ENCODE measurements at places on chromosomes 1 and 21.

DNA sequence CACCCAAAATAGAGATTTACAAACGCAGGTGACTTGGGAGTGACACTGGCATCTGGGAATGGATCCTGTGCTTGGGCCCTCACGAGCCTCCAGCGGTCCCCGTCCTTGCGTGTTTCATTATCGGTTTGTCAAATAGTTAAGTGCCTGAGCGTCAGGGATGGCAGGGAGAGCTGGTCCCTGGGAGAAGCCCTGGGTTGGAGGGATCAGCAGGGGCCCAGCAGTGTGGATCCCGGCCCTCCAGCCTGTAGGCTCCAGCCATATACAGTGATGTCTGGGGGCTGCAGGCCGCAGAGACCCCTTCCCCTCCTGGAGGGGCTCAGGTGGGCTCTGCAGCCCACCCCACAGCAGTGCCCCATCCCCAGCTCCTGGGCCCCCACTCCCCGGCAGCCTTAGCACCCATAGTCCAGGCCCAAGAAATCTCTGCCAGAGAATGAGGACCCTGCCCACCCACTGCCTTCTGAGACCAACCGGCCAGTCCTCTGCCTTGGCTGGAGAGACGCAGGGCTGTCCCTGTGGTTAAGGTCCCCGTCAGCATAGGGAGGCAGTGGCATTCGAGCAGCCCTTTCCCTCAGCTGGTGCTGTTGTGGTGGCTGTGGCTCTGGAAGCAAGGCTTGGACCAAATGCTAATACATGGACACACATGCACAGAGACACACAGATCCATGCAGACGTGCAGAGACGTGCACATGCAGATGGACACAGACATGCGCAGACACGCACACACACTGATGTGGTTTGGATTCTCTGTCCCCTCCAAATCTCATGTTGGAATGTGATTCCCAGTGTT is 2.4 kb upstream of the SLC19A1 start:
- no peak for DNase-seq

DNA sequence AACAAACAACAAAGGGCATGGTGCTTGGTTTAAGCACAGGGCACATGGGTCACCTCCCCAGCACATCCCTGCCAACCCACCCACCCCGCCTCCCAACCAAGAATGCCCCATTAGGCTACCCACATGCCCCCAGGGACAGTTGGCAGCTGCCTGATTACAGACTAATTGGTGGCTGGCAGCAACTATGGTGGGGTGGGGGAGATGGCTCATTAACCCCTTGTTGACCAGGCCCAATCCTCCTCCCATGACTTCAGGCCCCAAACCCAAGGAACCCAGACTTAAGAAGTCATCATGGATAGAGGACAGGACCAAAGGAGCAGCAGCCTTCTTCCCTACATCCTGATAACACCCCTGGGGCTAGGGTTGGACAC is 1.3 kb downstream of the RIMS3 start:
- no peak for DNase-seq

GRCh38 chr1:168470901-168471431 is 72.8 kb downstream of the XCL2 start:
- no peak for DNase-seq

DNA sequence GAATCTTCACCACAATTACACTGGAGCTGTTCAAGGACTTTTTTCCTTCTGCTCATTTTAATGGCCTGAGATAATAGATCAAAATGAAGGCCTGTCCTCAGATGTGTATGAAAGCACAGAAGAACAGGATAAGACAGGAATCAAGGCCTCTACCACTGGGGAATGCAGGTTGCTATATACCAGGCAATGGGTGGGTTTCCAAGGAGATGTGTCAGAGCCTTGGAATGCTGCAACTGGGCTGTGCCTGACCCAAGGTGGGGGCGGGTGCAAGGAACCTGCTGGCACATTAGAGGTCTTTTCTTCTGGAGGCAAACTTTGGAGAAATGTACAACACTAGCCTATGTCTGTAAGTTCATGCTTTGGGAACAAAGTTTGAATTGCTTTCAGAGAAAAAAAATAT is 21.7 kb upstream of the LAMC2 start:
- DNase-seq: no peak

DNA sequence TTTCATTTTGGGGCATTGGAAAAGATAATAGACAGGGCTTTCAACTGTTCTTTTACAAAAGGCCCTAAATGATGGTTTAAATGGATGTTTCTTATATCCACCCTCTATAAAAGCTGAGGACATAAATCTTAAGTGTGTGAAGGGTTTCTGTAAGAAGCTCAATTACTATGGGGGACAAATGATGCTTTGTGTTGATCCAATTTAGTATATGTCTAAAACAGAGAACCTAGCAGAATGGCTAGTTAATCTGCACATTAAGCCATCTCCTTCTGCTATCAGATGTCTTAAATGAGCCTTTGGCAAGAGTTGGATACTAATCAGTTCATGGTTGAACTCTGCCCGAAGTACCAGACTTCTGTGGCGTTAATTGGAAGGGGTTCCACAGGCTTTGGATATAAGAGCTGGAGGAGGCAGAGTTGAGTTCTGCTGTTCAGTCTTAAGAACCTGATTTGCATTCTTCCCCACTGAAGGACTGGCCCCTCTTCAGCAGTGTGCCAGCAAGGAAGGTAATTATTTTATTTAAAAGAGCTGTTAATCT is 43.1 kb downstream of the PTGFRN start:
- no peak for DNase-seq

- DNase-seq: no peak
These were observed 88.8 kb downstream of the TGFBR3 start for GRCh38 chr1:91797164-91797563.
